Stromal cell of bone marrow (primary cell): ENCODE measurements at places on chromosomes 6 and 20.
A peak's percentile ranks its signal among the peaks of the same experiment; 100 is the strongest.

- no peak for DNase-seq
Observed at GRCh38 chr20:44159711-44160110, 27.3 kb downstream of the JPH2 start.

DNA sequence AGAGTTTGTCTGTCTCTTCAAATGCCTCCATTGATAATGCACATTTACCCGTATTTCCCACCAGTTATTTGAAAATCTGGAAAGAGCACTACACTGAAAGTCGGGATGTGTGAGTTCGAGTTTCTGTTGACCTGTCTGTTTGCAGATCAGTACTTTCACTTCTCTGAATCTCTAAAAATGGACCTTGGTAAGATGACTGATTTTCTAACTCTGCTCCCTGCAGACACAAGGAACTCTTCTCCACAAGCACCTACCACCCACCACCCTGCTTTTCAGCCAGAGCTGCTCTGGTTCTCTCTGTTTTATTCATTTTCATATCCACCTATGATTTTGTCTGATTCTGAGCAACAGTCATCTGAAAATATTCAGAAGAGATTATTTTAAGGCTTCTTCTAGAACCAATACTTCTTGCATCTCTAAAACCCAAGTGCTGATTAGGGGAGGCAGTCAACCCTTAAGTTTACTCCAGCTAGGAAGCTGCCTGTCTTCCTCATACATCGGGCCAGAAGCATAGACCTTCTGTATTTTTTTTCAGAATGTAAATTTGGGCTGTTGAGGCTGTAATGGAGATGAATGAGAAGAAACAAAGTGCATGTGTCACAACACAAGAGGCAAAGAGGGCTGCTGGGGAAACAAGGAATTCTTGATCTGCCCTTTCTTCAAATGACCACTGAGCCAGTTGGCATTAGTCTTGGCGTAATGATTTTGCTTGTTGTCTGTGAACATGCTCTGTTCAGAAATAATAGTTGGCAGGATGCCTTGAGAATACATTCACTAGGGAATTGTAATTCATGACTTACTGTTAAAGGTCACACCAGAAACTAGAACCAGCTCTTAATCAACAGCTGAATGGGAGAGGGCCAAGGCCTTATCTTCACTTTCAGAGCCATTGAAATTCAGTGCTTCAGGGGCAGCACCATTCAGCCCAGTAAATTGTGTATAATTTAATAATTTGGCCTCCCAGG, 85.4 kb upstream of the MYLIP start:
- DNase-seq = no peak

- DNase-seq = no peak
Observed at GRCh38 chr6:100704961-100705360, 176.2 kb downstream of the ASCC3 start.

DNA sequence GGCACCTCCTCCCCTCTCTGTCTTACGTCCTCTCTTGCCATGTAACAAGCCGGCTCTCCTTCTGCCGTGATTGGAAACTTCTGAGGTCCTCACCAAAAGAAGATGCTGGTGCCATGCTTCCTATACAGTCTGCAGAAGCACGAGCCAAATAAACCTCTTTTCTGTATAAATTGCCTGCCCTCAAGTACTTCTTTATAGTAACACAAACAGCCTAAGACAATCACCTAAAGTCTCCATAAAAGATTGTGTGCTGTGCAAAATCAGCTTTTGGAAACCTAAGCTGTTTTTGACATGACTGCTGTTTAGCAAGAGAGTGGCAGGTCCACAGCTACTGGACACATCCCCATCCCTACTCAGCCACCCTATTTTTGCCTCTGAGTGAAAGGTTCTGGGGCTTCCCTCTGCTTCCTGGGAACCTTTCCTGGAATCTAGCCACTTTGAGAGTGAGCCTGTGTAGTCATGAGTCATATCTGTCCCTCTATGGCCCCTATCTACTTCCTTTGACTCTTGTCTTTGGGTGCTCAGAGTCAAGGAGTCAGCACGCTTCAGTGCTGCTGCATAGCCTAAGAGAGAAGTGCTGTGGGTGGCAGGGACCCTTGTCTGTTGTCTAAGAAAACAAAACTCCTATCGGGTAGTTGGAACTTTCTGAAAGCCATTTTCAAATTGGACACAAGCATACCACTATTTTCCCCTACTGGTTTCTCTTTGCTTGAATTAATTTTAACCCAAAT, 110.0 kb downstream of the PPP1R14C start:
- no peak for DNase-seq

DNA sequence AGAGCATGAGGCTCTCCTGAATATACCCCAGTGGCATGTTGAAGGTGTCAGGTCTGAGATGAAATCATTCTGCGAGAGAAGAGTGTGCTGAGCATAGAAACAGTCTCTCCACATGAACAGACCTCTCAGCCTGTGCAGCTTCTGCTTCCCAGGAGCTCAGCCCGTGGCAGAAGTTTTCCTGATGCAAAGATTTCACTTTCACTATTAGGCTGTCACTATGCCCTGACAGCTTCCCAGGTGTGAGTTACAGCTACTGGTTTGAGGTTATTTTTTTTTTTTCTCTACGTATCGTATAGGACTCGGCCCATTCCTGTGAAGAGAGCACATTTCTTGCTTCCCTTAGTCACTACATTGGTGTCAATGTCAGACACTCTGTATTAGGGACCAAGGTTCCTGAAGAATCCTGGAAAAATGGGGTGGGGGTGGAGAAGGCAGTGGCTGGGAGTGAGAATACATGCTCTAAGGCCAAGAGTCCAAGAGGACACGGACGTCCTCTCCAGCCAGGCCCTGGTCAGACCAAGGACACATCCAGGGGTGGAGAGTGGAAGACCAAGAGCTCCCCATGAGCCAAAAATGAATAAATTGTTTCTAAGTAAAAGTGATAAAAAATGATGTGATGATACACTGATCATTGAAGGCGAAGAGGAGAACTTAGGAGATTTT, 121.2 kb upstream of the AKAP12 start:
- DNase-seq = no peak

GRCh38 chr6:90947184-90948064, 360.6 kb upstream of the MAP3K7 start:
- no peak for DNase-seq

GRCh38 chr6:53624502-53624901, 41.1 kb downstream of the KLHL31 start:
- no peak for DNase-seq

GRCh38 chr6:112636650-112637262, 289.6 kb downstream of the RFPL4B start:
- peak; percentile 84 for DNase-seq

DNA sequence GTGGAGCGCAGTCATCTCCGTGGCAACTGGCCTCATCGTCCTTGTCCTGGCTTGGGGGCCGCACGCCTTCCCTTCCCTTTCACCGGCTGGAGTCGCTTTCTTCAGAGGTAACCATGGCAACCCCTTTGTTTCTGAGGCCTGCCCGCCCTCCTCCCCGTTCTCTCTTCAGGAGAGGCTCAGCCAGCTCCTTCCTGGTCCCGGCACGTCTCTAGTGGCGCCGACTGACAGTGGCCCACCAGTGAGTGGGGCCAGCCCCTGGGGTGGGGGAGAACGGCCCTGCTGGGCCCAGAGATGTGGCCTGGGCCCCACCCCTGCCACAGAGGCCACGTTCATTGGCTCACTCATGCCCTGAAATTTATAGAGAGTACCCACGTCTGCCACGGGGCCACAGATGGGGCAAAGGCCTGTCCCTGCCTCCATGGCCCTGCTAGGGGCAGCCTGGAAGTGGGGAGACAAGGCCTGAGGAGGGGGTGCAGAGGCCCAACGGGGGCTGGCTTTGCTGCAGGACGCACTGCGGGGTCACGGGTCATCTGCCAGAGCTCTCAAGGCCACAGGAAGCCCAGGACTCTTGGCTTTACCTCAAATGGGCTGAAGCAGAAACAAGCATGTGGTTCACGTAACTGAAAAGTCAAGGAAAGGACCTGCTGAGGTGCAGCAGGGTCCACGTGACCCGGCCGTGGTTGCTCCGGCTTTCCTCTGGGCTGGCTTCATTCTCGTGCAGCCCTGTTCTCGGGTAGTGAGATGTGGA, 1.4 kb upstream of the OSBPL2 start:
- no peak for DNase-seq
